Motor neuron (in vitro differentiated cells): ENCODE measurements at places on chromosomes 5 and 9. TPM values are rescaled to one million over a fixed set of nuclear protein-coding genes. Genes with fewer than 3 reads are reported as not detected.
A peak's percentile ranks its signal among the peaks of the same experiment; 100 is the strongest.

GRCh38 chr9:90300611-90301276 is 341.9 kb downstream of the DIRAS2 start:
- ATAC-seq = peak; percentile 5

GRCh38 chr5:54702470-54702869 is 184.9 kb downstream of the SNX18 start:
- ATAC-seq = no peak

DNA sequence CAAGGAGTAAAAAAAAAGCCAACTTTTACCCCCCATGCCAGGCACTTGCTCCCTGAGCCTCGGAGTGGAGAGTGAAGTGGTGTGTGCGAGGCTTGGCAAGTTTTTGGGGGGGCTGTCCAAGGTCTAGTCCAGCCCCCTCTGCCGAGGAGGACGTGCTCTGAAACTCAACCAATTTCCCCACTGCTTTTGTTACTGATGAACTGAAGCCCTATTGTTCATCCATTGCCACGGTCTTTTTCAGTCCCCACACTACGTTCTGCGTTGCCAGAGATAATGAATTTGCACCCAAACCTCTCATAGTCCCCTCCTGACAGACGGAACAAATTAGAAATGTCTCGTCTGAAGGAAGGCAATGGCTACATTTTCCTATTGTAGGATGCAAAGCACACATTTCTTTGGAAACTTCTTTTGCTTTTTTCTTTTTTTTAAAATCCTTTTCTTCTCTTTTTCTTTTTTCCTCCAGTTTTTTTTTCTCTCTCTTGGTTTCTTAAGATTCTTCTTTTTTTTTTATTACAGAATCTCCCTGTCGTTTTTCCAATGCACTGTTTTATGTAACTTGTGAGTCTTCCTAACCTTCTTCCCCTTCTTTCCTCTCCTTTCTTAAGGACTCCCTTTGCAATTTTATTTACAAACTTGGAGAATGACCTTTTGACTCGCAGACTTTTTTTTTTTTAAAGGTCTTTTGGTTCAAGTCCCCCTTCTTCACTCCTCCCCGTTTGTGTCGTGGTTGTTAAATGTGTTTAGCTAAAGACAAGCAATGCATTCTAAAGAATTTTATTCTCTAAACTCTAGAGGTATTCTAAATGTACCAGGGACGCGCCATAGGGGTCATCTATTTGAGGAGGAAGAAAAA is 209.5 kb downstream of the MEF2C start:
- peak; percentile 2 for ATAC-seq

DNA sequence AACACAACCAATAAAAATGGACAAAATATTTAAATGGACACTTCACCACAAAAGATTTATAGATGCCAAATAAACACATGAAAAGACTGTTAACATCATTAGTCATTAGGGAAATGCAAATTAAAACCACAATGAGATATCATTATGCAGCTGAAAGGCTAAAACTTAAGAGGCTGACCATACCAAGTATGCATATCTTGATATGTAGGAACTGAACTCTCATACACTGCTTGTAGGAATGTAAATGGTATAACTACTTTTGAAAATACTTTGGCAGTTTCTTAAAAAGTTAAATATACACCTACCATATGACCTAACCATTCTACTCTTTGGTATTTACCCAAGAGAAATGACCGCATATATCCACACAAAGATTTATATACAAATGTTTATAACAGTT is 13.6 kb upstream of the ADAMTS12 start:
- no peak for ATAC-seq

Gene SPATA6L
- 1.5 and 1.7 TPM in 2 replicates for total RNA-seq

DNA sequence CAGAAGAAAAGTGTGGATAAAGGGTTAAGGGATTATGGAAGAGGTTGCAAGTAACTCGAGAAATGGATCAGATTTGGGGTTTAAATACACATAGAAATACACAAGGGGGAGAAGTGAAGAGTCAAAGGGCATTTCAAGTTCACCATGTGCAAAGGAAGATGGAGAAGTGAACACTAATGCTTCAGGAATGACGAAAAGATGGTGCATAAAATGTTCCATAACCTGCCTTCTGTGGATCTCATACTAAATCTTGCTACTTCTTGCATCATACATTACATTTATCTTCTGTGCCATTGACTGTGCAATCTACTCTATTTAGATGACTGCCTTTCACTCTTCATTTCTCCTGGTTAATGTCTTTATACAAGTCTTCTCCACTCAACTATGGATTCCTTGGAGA is 5.7 kb upstream of the SMC2 start:
- ATAC-seq = no peak

GRCh38 chr9:129122133-129122532 is 10.9 kb downstream of the PTPA start:
- no peak for ATAC-seq

DNA sequence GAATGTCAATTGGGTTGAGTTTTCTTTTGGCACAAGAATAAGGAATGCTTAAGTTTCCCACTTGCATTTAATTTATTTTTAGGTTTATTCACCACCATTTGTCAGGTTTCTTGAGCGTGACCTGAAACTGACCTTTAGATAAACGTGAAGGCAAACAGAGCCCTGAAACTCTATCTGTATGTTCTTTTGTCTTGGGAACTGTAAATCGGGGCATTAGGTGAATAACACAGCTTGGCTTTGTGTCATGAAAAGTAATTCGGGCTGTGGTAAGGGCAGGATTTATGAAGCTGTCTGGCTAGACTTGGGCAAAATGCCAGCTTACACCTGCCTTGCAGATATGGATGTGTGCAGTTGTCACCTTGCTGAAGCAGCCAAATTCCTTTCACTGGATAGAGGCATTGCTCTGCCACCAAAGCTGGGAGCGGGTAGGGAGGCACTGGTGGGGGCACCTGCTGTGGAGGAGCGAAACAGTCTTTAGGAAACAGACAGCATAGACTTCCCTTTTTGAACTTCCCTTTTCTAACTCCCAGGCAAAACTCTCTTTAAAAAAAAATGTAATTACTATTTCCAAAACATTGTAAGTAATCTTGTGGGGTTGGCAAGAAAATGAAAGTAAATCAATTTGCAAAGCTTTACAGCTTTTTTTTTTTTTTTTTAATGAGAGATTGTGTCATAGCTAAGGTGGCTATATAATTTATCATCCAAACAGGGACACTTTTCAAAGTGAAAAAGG is 545.2 kb downstream of the CSNK1G3 start:
- peak; percentile 21 for ATAC-seq
